ENCODE measurements at places on chromosomes 4 and X.

- peak; percentile 22 for DNase-seq
Measured at GRCh38 chr4:70838204-70838603, 1.5 kb downstream of the GRSF1 start.

DNA sequence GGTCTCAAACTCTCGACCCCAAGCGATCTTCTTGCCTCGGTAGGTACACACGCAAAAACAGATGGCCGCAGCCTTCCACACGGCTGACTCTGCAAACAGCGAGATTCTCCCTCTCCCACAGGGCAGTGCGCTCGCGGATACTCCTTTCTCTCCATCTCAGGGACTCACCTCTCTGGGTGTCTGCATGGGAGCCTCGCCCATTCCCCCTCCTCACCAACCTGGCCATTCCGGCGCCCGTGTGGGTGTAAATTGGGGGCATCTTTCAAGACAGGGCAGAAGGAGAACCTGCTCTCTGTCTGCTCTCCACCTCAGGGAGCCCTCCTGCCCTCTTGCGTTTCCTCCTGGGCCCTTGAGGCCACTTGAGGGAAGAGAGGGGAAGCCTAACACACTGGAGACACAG, 4.4 kb downstream of the CTAG2 start:
- DNase-seq: peak; percentile 2

DNA sequence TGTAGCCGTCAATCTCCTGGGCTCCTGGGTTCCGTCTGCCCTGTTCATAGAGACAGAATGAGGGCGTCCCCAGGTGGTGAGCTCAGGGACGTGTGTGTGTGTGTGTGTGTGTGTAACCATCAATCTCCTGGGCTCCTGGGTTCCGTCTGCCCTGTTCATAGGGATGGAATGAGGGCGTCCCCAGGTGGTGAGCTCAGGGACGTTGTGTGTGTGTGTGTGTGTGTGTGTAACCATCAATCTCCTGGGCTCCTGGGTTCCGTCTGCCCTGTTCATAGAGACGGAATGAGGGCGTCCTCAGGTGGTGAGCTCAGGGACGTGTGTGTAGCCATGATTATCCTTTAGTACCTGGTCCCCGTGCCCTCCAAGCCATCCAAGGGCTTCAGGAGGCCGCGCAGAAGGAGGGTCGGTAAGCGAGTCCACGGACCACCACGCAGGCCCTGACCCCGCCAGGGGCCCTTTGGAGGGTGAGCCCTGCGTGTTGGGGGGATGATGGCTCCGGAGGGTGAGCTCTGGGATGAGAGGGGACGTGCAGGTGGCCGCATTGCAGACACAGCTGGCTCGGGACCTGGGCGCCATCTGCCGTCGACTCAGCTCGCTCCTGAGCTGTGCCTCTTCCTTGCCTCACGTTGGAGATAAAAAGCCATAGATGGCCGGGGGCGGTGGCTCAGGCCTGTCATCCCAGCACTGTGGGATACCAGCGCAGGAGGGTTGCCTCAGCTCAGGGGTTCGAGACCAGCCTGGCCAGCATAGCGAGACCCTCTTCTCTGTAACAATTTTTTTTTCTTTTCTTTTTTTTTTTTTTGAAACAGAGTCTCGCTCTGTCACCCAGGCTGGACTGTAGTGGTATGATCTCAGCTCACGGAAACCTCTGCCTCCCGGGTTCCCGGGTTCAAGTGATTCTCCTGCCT, 5.4 kb upstream of the GTPBP6 start:
- no peak for DNase-seq

DNA sequence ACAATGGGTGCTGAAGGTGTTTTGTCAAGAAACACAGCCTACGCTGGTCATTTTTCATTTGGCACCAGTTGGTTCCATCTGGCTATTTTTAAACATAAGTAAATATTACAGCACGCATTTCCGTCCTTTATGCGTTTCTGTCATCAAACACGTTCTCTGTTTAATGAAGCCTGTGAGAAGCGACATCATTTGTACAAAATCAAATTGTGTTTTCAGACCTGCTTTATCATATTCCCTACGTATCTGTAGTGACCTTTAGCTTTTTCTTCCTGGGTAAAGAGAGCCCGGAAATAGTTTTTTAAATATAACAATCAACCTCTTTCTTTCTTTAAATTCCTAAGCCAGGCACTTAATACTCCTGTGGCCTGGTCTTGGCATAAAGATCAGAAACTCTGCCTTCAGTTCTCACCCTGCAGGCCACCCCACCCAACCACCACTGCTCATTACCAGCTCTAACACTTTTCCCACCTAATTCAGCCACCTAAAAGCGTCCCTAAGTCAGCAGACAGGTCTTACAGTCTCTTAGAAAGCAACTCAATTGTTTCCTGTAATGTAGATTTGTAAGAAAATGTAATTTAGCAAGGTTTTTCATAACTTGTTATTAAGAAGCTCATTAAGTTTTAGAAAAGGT, 30.4 kb downstream of the ACSL1 start:
- no peak for DNase-seq

DNA sequence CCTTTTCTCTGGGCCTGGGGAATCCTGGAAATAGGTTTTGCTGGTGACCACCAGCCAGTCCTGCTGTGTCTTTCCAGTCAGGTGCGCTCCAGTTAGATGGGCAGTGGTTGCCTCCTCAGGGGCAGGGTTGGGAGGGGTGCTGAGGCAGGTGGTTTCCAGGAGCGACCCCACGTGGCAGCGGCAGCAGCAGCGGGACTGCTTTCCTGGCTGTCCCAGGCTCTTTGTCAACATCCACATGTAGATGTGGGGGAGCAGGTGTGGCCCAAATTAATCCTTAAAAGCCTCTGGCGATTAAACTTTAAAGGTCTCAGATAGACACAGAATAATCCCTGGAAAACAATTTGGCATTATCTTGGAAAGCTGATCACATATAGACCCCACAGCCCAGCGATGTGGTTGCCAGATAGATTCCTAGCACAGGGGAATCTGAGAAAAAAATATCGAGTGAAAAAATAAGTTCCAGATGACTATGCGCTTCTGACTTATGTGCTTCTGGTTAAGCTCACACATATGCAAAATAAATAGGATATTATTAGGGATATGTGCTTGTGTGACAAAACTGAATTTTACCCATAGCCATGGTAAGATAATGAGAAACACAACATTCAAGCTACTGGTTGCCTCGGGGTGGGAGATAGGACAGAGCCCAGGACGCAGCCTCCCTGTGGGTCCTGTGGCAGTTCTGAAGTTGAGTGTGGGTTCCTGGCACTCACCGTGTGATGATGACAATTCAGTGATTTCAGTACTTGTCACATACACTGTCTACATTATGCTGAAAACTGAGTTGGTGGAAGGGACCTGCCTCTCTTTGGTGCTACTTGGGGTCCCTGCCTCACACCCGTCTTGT, 336.4 kb downstream of the ARHGAP10 start:
- no peak for DNase-seq

DNA sequence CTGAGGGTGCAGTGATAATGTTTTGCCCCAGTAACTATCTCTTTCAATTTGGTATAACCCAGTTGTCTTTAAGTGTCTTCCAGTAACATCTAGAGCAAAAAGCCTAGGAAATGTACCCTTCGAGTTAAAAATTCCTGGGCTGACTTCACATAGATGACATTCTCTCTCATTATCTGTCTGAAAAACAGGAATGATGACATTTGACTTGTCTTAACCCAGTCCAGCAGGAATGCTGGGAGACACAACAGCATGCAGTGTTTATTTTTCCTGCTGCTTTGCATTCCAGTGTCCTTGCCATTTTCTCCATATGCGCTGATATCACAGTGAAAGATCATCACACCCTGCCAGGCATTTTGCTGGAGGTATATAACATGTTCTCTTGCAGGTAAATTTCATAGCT, 130.0 kb downstream of the SOWAHB start:
- DNase-seq: no peak

DNA sequence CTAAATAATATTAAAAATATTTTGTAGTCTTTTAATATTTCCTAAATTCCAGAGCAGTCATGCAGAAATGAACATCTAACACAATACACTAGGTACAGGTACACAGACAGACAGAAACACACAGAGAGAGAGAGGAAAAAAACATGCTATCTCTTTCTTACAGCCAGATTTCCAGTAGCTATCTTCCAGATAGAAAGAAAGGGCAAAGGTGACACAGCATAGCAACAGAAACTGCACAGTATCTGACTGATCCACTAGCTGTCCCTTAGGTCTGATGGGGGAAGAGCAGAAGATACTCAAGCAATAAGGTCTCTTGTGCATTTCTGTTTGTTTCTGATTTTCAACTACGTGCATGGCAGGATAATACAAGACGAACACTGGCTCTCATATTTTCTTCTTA, 7.8 kb downstream of the FBXW7 start:
- DNase-seq: no peak

GRCh38 chr4:188439641-188440311, 300.5 kb downstream of the TRIML1 start:
- DNase-seq: no peak

- DNase-seq: no peak
Measured at GRCh38 chr4:67558493-67558892, at the start of gene STAP1. Gene STAP1 (plus strand): TSS chr4:67558727. CDS start chr4:67558810, 83 bp downstream.

GRCh38 chr4:144809056-144809640, 163.2 kb downstream of the HHIP start:
- DNase-seq: no peak

- no peak for DNase-seq
Measured at GRCh38 chr4:176034499-176034898, 31.1 kb upstream of the WDR17 start.

GRCh38 chrX:21885568-21885967, 29.8 kb downstream of the YY2 start:
- DNase-seq: no peak

DNA sequence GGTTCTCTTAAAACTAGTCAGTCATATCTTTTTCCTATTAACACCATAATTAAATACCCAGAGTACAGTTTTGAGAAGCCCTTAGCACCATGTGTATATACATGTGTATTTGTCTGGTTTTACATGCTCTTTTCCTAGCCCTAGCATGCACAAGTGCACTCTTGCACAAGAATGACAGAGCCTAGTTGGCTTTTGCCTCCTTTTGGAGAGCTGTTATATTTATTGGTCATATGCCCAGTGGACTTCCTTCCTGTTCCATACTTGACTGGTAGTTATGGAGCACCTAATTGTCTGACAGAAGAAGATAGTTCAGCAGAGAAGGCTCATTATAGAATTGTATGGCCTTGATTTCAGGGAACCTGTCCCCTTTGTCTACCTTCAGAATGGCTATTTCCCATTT, 155.6 kb downstream of the ARX start:
- peak; percentile 3 for DNase-seq

DNA sequence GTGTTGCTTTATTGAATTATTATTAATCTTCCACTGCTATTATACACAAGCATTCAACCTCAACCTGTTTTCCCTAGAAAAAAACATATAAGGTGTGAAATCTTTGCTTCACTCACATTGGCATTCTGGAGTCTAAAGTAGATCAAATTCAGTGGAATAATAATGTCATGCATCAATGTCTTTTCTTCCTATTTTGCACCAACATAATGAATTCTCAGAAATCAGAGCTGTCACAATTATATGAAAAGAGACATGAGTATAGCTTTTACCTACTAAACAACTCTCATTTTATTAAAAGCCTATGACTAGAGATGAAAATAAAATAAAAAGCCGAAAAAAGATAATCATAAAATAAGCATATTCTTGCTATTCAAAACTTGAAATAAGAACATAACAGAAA, 96.3 kb upstream of the QRFPR start:
- DNase-seq: no peak

Data from DMS79 treated with DMSO at 0.1 percent for 48 hours (cell line).